ENCODE measurements at places on chromosomes 6 and 20.

DNA sequence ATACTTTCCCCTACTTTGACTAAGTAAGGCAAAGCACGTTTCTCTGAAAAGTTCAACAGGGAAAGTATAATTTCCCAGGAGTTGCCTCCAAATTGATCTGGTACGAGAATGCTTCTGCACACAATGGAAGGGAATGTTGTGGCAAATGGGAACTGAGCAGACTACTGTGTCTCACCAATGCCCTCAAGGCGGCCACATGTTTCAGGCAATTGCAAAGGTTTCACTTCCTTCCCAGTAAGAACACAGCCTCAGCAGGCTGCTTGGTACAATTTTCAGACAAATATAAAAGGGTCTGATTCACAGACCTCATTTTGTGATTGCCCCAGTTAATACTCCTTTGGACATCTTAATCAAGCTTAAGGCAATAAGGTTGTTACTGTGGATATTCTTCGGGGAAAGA, 71.2 kb downstream of the KIAA0319 start:
- no peak overlapping the region for H3K4me3 ChIP-seq
- H3K36me3 ChIP-seq, result no peaks in the 10 kb centered on the region
- H3K27me3 ChIP-seq, result no peaks in the 10 kb centered on the region
- H3K4me1 ChIP-seq, result peaks cover 6% of the 10 kb centered on the region
- no peak overlapping the region for H3K27ac ChIP-seq

DNA sequence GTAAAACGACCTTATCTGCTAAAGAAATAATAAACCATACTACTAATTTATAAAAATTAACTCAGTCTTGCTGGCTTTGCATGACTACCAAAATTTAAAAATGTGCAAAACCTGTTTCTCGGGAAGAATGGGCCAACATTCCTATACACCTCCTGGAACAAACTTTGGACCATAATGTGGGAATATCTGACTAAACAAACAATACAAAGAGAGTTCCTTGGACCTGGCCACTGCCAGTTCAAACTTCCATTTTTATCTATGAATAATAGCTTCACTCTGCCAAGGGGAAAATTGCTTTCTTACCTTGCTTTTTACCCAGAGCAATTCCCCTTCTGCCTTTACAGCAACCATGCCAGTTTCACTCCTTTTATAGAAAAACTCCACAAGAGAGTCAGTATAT, 38.7 kb upstream of the POU5F1 start:
- peaks cover 5% of the 10 kb centered on the region for H3K27me3 ChIP-seq
- no peak overlapping the region for H3K27ac ChIP-seq
- peaks cover 6% of the 10 kb centered on the region for H3K4me1 ChIP-seq
- DNase-seq, result no peak

- no peak overlapping the region for H3K4me3 ChIP-seq
- H3K36me3 ChIP-seq, result peaks cover 1% of the 10 kb centered on the region
- no peak for DNase-seq
- H3K27ac ChIP-seq, result no peak overlapping the region
Observed at GRCh38 chr6:125910527-125910926, 46.0 kb upstream of the HINT3 start.

DNA sequence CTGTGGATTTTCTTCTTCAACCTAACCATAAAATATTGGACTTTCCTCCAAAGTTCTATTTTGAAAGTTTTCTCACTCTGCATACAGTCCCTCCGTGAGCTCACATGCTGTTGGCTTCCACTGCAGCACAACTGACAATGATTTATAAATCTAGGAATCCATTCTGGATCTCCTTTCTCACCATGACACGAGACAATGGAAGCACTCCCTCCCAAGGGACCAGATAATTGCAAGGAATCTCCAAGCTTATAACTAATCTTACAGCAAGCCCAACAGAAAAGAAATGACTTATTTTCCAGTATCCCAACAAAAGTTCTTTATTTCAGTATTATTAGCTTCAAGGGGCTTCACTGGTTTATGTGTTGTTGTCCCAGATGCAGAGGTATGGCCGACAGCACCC, 729.0 kb downstream of the RFPL4B start:
- H3K36me3 ChIP-seq, result no peaks in the 10 kb centered on the region
- no peak for DNase-seq
- H3K4me1 ChIP-seq, result peaks cover 5% of the 10 kb centered on the region
- H3K27ac ChIP-seq, result no peak overlapping the region

- peaks cover 6% of the 10 kb centered on the region for H3K4me1 ChIP-seq
- H3K27ac ChIP-seq, result no peak overlapping the region
- DNase-seq, result no peak
- H3K27me3 ChIP-seq, result no peaks in the 10 kb centered on the region
- no peaks in the 10 kb centered on the region for H3K36me3 ChIP-seq
Observed at GRCh38 chr6:34352305-34352937, 40.0 kb downstream of the NUDT3 start.

DNA sequence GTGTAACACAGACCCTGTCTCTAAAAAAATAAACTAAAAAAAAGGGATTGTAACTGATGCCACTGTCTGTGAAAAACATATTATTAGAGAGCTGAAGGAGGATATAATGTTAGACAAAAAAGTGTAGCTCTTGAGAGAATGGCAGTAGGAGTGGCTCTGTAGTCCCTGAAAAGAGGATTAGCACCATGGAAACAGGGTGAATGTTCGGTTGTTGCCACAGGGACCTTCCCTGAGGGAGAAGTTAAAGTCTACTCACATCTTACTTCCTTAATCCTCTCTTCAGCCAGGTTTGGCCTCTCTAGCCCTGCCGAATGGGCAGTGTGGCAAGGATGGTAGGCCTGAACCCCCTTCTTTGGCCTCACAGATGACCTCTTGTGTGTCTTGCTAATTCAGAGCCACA, 12.1 kb downstream of the SCAND1 start:
- no peak overlapping the region for H3K4me3 ChIP-seq
- no peak for DNase-seq
- no peaks in the 10 kb centered on the region for H3K27me3 ChIP-seq
- no peak overlapping the region for H3K27ac ChIP-seq
- H3K4me1 ChIP-seq, result no peaks in the 10 kb centered on the region

GRCh38 chr6:104728448-104728847, 131.3 kb downstream of the HACE1 start:
- no peaks in the 10 kb centered on the region for H3K27me3 ChIP-seq
- peaks cover 7% of the 10 kb centered on the region for H3K36me3 ChIP-seq
- H3K27ac ChIP-seq, result no peak overlapping the region
- DNase-seq, result no peak
- H3K4me1 ChIP-seq, result no peaks in the 10 kb centered on the region
- H3K4me3 ChIP-seq, result no peak overlapping the region

DNA sequence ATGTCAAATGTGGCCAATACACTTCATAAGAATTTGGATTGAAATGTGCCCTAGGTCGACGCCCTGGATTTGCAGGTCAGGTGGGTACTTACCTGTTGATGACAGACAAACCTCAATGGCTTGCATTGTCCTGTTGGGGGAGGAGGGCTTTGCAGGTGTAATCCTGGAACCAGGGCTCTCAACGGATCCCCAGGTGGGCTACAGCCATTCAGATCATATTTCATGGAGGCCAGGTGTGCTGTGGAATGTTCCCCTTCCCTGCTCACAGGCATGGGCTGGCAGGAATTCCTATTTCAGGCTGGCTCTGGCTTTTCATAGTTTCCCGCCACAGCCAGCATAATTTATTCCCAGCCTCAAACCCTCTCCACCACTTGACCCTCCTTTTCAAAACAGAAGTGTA, 254.7 kb downstream of the SMOC2 start:
- H3K4me3 ChIP-seq, result no peak overlapping the region
- peaks cover 18% of the 10 kb centered on the region for H3K4me1 ChIP-seq
- no peak for DNase-seq
- peak overlapping the region; percentile 84 for H3K27ac ChIP-seq

DNA sequence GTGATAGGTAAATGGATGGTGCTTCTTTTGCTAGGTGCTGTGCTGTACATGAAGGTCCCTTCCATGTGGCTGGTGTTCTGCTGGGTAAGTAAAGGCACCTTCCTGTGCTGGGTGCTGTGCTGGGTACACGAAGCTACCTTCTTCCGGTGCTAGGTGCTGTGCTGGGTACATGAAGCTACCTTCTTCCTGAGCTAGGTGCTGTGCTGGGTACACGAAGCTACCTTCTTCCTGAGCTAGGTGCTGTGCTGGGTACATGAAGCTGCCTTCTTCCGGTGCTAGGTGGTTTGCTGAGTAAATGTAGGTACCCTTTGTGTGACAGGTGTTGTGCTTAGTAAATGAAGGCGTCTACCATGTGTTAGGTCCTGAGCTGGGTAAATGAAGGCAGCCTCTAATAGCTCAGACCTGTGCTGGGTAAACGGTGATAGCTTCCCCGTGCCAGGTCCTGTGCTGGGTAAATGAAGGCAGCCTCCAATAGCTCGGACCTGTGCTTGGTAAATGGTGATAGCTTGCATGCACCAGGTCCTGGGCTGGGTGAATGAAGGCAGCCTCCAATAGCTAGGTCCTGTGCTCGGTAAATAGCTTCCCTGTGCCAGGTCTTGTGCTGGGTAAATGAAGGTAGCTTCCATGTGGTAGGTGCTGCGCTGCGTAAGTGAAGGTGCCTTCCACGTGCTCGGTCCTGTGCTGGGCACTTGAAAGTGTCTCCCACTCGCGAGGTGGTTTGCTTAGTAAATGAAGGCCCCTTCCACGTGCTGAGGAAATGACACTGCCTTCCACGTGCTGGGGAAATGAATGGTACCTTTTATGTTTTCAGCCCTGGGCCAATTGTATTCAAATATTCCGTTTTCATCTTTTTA, 115.5 kb downstream of the ERMARD start:
- H3K4me1 ChIP-seq, result peaks cover 10% of the 10 kb centered on the region
- H3K4me3 ChIP-seq, result no peak overlapping the region
- no peak overlapping the region for H3K27ac ChIP-seq
- DNase-seq, result no peak
- no peaks in the 10 kb centered on the region for H3K36me3 ChIP-seq

DNA sequence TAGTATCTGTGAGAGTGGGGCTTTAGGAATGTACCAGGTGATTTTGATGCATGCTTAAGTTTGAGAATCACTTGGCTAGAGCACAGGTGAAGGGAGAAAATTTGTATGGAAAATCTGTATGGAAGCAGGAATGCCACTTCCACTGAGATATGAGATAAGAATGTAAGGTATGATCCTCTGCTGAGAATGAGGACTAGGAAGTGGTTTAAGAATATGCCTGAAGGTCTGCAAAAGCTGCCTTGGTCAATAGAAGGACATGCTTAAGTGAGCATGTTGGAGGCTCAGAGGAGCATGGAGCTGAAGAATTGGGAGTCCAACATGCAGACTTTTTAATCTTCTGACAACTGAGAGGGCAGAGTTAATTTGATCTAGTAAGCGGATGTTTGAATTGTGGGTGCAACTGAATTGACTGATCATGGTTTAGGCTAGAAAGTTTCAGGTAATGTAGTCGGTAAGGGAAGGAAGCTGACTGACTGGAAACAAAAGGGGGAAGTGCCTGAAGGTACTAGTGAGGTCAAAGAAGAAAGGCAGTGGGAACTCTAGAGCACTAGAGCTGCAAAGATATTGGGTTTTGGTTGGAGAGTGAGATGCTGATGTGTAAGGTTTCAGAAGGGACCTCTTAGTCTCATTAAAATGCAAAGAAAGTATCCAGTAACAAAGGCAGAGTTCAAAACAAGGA, 28.6 kb upstream of the NOTCH4 start:
- no peak for DNase-seq
- H3K36me3 ChIP-seq, result no peaks in the 10 kb centered on the region
- H3K27me3 ChIP-seq, result peaks cover 17% of the 10 kb centered on the region
- no peak overlapping the region for H3K27ac ChIP-seq

DNA sequence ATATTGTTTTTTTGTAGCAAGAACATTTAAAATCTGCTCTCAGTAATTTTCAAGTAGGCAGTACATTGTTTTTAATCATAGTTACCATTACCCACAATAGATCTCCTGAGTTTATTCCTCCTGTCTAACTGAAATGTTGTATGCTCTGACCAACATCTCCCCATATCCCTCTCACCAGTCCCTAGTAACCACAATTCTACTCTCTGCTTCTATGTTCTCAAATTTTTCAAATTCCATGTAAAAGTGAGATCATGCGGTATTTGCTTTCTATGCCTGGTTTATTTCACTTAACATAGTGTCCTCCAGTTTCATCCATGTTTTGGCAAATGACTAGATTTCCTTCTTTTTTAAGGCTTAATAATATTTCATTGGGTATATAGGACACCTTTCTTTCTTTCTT, 300.5 kb downstream of the KCNQ5 start:
- no peak for DNase-seq
- H3K36me3 ChIP-seq, result no peaks in the 10 kb centered on the region
- H3K4me3 ChIP-seq, result no peak overlapping the region

DNA sequence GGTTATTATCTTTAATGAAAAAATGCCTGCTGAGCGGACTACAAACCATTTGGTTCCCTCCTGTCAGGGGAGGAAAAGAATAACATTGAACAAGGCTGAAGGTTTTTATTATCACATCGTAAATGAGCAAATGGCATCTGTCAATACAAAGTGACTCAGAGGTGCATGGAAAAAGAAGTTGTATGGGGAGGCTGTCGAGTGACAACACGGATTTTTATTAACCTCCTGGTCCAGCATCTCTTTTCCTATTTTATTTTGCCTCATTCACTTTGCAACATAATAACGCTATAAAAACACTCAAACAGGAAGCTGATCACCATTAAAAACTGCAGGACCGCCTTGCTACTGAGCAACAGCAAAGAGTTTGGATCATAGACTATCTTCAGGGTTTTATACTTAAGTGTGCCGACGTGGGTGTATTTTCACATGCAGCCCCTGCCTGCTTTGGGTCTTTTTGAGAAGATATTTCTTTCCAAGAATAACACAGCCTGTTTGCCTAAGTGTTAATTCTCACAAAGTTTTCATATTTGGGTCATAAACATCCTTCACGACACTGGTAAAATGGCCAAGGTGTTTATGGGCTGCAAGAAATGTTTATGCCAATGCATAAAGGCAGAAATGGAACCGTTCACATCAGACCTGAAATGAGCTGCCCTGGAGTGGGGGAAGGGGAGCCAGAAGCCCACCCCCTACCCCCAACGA, 132.1 kb upstream of the SALL4 start:
- no peak overlapping the region for H3K27ac ChIP-seq
- H3K36me3 ChIP-seq, result no peaks in the 10 kb centered on the region
- no peak for DNase-seq
- H3K4me1 ChIP-seq, result peaks cover 25% of the 10 kb centered on the region

- DNase-seq, result no peak
- H3K4me3 ChIP-seq, result no peak overlapping the region
- no peaks in the 10 kb centered on the region for H3K36me3 ChIP-seq
- no peaks in the 10 kb centered on the region for H3K27me3 ChIP-seq
- H3K27ac ChIP-seq, result no peak overlapping the region
- no peaks in the 10 kb centered on the region for H3K4me1 ChIP-seq
Observed at GRCh38 chr6:125310994-125311649, 9.4 kb upstream of the HDDC2 start.

- no peak overlapping the region for H3K27ac ChIP-seq
- no peak for DNase-seq
- H3K4me3 ChIP-seq, result no peak overlapping the region
- H3K4me1 ChIP-seq, result no peaks in the 10 kb centered on the region
Observed at GRCh38 chr20:2138396-2138795, 36.8 kb downstream of the STK35 start.

- no peaks in the 10 kb centered on the region for H3K36me3 ChIP-seq
- H3K27ac ChIP-seq, result no peak overlapping the region
- no peak for DNase-seq
- H3K27me3 ChIP-seq, result peaks cover 18% of the 10 kb centered on the region
Observed at GRCh38 chr6:37021356-37022129, 16.1 kb downstream of the FGD2 start.

Data from progenitor cell of endocrine pancreas (in vitro differentiated cells).